ENCODE measurements at places on chromosomes 12 and 14.

DNA sequence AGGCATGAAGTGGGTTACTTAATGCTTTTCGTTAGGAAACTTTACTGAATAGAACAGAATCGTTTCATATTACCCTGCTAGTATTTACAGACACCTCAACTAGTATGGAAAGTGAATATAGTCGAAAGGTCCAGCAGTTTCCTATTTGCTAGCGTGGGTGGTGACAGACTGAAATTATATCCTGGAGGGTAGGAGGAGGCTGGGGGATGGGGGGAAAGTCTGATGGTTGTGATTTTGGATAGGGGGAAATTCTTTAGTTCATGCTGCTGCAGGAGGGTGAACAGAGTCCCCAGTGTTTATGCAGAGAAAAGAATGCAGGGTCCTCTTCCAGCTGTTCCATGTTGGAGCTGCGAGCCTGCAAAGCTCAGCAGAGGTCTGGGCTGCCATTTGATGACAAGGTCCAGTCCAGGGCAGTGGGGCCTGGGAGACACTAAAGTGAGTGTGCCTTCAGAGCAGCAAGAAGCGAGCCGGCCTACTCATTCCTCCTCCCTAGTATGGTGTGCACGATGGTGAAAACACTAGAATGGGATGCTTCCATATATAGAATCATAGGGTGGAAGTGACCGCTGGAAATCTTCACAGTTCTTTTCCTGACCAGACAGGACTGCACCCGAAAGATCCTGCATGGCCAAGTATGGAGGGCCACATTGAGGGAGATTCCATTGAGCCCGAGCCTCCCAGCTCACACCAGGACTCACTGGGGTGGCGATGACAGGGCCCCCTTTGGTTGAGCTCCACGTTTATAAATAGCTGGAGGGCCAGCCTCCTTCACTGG lies 2.1 kb downstream of the SAMD4A start:
- peaks cover 11% of the 10 kb centered on the region for H3K27me3 ChIP-seq
- no peak for DNase-seq
- H3K4me3 ChIP-seq, result no peak overlapping the region
- H3K27ac ChIP-seq, result no peak overlapping the region

- H3K27me3 ChIP-seq, result no peaks in the 10 kb centered on the region
- H3K4me3 ChIP-seq, result no peak overlapping the region
- no peaks in the 10 kb centered on the region for H3K4me1 ChIP-seq
- H3K27ac ChIP-seq, result no peak overlapping the region
- no peak for DNase-seq
Observed at GRCh38 chr12:48125985-48126384, 6.8 kb downstream of the PFKM start.

GRCh38 chr12:132114667-132115066 lies 29.5 kb downstream of the DDX51 start:
- no peak for DNase-seq
- H3K27me3 ChIP-seq, result no peaks in the 10 kb centered on the region
- H3K4me1 ChIP-seq, result no peaks in the 10 kb centered on the region
- no peak overlapping the region for H3K27ac ChIP-seq
- peaks cover 32% of the 10 kb centered on the region for H3K36me3 ChIP-seq

- H3K27ac ChIP-seq, result no peak overlapping the region
- no peak for DNase-seq
Observed at GRCh38 chr12:45418520-45418919, 202.6 kb downstream of the ANO6 start.

GRCh38 chr14:90536511-90537191 lies 139.8 kb downstream of the CALM1 start:
- no peak overlapping the region for H3K4me3 ChIP-seq
- no peaks in the 10 kb centered on the region for H3K27me3 ChIP-seq
- DNase-seq, result no peak
- no peak overlapping the region for H3K27ac ChIP-seq

DNA sequence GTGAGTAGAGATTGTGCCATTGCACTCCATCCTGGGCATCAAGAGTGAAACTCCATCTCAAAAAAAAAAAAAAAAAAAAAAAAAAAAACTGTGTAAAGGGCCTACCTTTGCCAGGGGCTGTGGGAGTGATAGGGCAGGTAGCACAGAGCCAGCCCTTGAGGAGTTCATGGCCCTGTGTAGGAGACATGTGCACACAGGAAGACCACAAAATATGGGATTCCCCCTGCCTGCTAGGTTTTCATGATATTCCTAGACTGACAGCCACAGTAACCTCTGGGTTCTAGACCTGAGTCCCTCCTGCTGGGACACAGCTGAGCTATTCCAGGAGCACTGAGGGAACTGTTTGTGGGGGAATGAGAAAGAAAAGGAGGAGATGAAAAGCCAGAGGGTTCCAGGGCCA lies 8.3 kb upstream of the SPTSSA start:
- DNase-seq, result no peak
- no peaks in the 10 kb centered on the region for H3K36me3 ChIP-seq
- no peak overlapping the region for H3K27ac ChIP-seq
- H3K4me1 ChIP-seq, result no peaks in the 10 kb centered on the region
- H3K4me3 ChIP-seq, result no peak overlapping the region

DNA sequence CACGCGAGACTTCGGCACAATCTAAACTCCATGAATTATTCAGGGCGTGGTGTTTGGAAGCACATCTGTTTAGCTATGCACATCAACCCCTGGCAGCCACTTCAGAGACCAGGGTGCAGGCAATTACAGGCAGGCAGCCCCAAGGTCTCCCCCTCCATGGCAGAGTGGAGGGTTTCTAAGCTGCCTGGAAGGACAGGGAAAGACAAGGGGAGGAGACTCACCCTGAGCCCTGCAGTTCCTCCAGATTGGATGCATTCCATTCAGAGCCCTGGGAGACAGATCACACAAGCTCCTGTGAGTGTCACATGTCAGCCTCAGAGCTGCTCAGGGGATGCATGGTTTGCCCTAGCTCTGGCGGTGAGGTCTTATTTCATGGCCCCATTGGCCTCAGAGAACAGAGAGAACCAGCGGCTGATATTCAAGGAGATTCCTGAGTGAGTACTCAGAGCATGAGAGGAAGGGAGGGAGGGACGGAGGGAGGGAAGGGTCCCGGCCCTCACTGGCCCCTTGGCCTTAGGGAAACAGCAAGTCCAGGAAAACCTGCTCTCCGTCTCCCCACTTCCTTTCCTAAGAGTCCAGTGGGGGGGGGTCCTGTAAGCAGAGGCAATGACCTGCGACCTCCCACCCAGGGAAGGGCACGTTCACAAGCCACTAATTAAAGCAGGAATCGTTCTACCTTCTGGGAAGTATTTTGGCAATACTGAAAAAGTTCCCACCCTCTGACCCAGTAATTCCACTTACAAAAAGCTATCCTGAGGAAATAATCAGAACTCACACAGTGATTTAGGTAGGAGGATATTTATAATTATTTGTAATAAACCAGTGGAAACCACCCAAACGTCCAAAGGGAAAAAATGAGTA lies 55.1 kb downstream of the SSH1 start:
- no peak for DNase-seq
- H3K4me1 ChIP-seq, result peaks cover 5% of the 10 kb centered on the region
- no peak overlapping the region for H3K27ac ChIP-seq
- H3K4me3 ChIP-seq, result no peak overlapping the region
- H3K36me3 ChIP-seq, result peaks cover 65% of the 10 kb centered on the region

DNA sequence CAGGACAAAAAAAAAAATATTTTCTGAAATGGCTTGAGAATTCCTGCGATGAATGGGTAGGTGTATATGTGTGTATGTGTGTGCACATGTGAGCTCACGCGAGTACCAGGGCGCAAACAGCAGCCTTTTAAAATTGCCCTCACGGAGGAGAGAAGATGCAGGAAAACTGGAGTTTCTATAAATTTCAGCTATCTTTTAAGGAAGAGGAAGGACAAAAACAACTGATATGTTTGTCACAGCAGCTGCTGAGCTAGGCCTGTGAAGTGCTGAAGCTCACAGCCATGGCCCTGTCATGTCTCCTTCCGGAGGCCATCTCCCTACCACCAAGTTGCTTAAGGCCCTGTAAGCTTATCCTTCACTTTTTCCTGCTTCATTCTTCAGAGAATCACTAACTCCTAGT lies 40.8 kb downstream of the DUSP16 start:
- H3K36me3 ChIP-seq, result peaks cover 40% of the 10 kb centered on the region
- no peak for DNase-seq
- H3K4me3 ChIP-seq, result no peak overlapping the region
- H3K27me3 ChIP-seq, result no peaks in the 10 kb centered on the region
- peaks cover 80% of the 10 kb centered on the region for H3K4me1 ChIP-seq

DNA sequence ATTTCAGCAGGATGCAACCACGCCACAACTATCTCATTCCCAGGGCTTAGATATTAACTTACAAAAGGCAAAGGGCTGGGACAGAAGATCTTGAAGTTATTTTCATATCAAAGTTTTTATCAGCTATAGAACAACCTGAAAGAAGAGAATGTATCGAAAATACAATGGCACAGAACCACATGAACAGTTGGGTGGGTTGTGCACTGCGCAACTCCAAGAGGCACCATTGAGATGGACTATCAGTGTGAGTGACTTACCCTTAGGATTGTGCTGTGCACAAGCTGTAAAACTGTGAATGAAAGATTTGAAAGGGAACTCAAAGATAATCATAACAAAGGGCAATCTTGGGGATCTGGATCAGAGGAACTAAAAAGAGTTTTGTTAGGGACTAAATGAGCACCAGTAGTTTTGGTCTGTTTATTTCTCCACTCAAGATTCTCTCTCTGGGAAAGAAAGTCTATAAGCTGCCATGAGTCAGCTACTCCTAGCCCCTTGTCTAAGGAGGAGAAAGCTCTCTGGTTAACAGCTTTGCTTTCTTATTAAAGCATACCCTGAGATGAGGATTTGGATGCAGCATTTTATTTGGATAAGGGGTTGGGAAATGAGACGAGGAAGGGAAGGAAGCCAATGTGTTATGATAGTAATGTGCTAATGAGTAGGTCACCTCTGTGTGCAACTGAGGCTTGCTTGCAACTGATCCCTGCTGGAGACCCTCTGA lies 62.2 kb downstream of the TBX5 start:
- H3K4me3 ChIP-seq, result no peak overlapping the region
- no peak overlapping the region for H3K27ac ChIP-seq
- H3K27me3 ChIP-seq, result no peaks in the 10 kb centered on the region
- no peaks in the 10 kb centered on the region for H3K36me3 ChIP-seq

DNA sequence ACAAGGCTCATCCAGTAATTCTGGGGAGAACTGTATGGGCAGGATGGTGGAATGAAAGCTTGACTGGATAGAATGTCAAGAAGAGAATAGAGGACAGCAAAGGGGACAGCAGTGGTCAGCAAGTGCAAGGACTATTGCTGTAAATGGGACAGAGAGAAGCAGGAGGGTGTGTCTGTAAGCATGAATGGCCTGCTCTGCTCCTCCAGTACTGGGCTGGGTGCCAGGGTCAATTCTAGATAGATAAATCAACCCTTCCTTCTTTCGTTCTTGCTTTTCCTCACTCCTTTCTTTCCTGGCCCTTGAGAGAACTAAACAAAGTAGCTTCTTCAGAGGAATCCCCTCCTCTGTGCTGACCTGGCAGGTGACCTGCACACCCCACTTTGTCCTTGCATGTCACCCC lies 1019.2 kb downstream of the BCL11B start:
- DNase-seq, result no peak
- no peaks in the 10 kb centered on the region for H3K4me1 ChIP-seq
- no peak overlapping the region for H3K27ac ChIP-seq
- no peaks in the 10 kb centered on the region for H3K36me3 ChIP-seq
- H3K4me3 ChIP-seq, result no peak overlapping the region
- no peaks in the 10 kb centered on the region for H3K27me3 ChIP-seq

DNA sequence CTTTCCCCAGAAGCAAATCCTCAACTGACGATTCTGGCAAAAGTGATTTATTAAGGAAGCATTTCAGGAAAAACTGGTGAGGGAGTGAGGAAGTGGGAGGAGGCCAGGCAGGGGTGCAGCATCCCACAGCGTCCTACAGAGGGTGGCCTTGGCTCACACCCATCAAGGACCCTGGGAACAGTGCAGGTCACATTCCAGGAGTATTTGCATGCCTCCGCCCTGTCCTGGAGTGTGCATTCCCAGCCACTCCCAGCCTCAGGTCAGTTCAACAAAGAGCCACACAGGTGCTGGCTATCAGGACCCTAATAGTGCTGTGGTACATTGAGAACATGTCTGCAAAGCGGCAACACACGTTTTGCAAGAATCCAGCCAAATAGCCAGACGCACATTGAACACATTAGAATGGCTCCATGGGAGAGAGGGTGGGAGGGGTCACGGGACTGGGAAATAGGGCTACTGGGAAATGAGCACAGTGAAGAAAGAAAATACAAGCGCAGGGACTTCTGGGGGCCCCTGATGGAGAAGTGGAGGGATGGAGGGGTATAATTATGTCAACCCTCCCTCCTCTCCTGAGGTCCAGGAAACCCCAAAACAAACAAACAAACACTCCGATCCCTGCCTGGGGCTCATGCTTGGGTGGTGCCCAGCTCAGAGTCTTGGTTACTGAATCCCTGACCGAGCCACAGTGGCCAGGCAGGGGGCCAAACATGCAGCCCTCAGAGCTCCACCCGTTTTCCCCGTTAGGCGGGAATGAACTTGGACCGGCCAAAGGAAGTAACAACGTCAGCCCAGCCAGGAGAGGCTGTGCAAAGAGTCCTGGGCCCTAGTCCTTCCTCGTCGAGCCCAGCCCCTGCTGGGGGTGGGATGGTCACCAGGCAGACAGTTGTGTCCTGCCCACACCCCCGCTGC lies 36.5 kb downstream of the CMKLR1 start:
- no peaks in the 10 kb centered on the region for H3K36me3 ChIP-seq
- no peaks in the 10 kb centered on the region for H3K27me3 ChIP-seq
- H3K4me3 ChIP-seq, result no peak overlapping the region

DNA sequence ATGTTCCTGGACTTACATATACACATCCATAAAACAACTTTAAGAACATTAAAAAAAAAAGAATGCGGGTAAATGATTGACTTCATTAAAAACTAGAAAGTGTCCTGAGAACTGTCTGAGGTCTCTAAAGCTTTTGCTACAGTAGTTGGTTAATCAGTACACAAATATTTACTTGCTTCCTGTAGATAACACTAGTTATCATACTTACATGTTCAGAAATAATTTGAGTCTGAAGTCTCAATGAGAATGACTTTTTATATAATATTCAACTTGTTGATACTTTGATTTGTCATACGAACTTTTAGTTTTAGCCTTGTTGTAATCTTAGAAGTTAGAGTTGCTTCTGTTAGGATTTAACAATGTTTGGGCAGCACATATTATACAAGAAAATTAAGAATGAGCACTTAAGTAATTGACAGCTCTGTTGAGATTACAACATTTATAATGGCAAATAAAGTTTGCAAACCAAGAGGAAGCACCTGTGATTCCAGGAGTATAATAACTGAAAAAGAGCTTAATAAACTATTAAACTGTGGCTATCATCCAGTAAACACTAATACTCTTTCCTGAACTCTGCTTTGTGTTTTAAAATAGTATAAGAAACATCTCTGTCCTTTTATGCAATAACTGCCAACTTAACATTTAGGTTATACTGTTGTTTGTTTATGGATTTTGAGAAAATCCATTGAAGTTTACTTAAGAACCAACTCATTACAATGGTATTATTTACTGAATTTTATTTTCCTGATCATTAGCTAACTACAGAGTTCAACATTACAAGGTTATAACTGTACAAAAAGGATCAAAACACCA lies 131.7 kb downstream of the MIPOL1 start:
- DNase-seq, result no peak
- H3K27me3 ChIP-seq, result no peaks in the 10 kb centered on the region
- no peak overlapping the region for H3K27ac ChIP-seq
- no peaks in the 10 kb centered on the region for H3K4me1 ChIP-seq

- H3K4me3 ChIP-seq, result no peak overlapping the region
- H3K27ac ChIP-seq, result no peak overlapping the region
- no peaks in the 10 kb centered on the region for H3K27me3 ChIP-seq
Observed at GRCh38 chr12:126431767-126432166, 1366.5 kb downstream of the AACS start.

- no peak overlapping the region for H3K27ac ChIP-seq
- peak overlapping the region; percentile 13 for H3K4me3 ChIP-seq
- no peaks in the 10 kb centered on the region for H3K27me3 ChIP-seq
- no peak for DNase-seq
- peaks cover 29% of the 10 kb centered on the region for H3K4me1 ChIP-seq
Observed at GRCh38 chr12:45743247-45743646, 13.7 kb downstream of the ARID2 start.
